NCI-H460 (cell line): ENCODE measurements at places on chromosomes 5 and 9.

GRCh38 chr5:74040065-74040551 is 414.1 kb downstream of the ARHGEF28 start:
- DNase-seq = no peak

DNA sequence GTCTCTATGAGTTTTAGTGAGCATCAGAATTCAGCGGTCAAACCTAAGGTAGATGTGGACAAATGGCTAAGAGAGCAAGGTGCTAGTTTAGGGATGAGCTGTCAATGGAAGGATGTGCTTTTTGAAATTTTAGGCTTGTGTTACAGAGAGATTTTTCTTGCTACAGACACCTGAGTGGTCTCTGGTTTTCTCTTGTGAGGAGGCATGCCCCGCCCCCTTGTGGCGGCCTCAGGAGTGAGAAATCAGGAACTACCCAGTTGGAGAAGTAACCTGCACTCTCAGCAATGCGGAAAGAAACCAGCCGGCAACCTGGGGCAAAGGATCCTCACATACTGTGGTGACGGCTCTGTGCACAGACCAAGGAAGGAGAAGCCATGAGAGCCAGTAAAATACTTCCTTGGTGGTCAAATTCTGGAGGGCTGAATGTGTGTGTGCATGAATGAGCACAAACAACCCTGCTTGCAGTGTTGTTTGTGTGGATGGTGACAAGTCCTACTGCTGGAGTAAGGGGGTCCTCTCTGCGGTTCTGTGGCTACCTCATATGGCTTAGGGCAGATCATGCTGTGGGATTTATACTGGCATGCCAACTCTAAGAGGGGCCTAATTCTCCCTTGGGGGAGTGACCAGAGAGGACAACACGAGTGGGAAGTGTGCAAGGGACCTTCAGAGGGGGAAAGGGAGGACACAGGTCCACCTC is 16.7 kb upstream of the HSD17B4 start:
- DNase-seq = peak; percentile 30

DNA sequence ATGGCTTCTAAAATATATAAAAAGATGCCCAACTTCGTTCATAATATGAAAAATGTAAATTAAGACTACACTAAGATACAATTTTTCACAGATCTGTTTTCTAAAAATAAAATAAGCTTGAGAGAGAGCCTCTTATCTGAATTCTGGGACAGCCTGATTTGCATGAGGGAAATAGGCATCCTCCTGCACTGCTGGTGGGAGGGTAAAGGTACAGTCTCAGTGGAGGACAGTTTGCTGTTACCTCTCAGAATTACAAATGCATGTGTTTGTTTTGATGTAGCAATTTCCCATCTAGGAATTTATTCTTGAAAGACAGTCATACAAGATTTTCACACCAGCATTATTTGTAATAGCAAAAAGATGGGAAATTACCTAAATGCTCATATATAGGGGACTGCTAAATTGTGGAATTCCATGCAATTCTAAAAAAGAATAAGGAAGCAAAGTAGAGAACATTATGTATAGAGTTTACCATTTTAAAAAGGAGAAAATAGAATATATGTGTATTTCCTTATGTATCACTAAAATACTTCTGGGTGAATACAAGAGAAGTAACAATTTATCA is 75.7 kb downstream of the ZSWIM6 start:
- no peak for DNase-seq

GRCh38 chr9:93286252-93287188 is 102.6 kb downstream of the WNK2 start:
- no peak for DNase-seq

DNA sequence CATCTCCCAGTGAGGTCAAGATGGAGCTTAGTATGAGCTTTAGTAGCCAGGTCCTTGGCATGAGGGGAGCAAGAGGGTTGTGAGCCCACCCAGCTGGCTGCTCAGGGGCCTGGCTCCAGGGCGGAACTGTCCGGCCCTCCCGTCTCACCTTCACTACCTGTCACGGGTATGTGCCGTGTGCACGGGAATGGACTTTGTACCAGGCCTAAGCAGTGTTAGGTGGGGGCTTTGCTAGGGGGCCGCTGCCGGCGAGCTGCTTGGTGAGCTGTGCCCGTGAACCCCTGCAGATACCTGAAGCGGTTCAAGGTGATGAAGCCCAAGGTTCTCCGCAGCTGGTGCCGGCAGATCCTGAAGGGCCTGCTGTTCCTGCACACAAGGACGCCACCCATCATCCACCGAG is 46.7 kb downstream of the WNK2 start:
- no peak for DNase-seq

GRCh38 chr5:82218374-82219156 is 59.6 kb downstream of the RPS23 start:
- no peak for DNase-seq

DNA sequence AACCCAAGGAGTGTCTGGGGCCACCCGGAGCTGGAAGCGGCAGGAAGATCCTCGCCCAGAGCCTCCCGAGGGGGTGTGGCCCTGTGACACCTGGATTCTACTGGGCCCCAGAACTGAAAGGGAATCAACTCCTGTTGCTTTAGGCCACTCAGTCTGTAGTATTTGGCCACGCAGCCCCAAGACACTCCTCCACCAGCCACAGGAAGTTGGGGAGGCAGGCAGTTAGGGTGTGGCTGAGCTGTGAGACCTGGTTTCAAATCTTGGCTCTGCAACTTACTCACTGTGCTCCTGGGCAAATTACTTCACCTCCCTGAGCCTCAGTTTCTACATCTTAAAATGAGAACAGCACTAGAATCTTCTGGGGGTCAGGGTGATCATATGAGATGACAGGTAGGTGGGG is 119.8 kb upstream of the PPP1R26 start:
- no peak for DNase-seq

DNA sequence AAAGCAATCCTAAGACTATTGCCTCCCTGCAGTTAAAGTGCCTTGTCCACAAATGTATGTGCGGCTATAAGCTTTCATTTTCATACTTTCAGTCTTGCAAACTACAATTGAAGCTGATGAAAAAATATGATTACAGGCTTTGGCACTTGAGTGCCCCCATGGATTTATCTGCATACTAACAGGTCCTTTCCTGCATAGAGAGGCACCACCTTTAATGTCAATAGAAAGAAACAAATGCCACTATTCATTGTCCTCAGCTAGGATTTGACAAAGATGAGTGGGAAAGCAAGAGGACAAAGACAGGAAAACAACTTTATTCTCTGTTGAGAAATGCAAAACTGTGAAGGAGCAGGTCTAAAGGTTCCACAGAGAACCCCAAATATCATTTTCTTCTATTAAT is 125.7 kb upstream of the PTGER4 start:
- no peak for DNase-seq

- no peak for DNase-seq
Measured at GRCh38 chr5:107456281-107456715, 214.4 kb downstream of the EFNA5 start.
